ENCODE measurements at places on chromosomes 6 and 20. TPM values are rescaled to one million over a fixed set of nuclear protein-coding genes. Genes with fewer than 3 reads are reported as not detected.

DNA sequence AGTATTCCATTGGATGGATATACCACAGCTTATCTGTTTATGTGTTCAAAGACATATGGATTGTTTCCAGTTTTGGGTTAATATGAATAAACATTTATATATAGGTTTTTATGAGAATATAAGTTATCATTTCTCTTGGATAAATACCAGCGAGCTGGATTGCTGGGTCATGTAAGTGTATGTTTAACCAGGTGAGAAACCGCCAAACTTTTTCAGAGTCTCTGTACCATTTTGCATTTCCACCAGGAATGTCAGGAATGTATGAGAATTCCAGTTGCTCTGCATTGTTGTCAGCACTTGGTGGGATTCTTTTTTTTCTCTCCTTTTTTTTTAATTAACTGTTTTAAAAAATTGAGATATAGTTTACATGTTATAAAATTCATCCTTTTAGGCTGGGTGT lies 52.1 kb downstream of the PHF20 start:
- no peak for DNase-seq

DNA sequence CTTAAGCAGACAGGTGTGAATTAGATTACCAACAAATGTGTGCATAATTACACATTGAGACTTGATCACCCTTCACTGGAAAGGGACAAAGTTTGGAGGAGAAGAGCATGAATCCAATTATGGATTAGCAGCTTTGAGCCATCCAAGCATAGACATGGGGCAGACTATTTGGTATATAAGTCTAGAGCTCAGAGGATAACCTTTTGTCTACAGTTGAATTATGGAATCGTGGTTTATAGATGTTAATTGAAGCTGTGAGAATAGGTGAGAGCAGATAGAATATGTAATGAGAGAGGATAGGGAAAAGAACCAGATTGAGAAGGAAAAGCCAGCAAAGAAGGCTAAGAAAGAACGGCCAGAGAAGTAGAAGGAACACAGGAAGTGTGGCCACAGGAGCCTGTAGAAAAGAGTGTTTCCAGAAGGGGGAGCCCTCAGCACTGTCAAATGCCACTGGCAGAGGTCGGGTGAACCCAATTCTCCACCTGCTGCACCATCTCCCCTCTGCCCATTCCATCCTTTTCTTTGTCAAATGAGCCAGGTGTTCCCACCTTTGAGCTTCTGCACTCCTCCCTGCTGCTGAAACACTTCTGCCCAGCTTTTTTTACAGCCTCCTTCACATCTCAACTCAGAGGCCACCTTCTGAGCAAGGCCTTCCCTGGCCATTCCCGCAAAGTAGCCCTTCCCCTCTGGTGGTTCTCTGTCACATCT lies 7.3 kb downstream of the DNTTIP1 start:
- peak; percentile 79 for DNase-seq

- no peak for DNase-seq
Observed at GRCh38 chr20:32158943-32159660, 48.4 kb downstream of the PLAGL2 start.

DNA sequence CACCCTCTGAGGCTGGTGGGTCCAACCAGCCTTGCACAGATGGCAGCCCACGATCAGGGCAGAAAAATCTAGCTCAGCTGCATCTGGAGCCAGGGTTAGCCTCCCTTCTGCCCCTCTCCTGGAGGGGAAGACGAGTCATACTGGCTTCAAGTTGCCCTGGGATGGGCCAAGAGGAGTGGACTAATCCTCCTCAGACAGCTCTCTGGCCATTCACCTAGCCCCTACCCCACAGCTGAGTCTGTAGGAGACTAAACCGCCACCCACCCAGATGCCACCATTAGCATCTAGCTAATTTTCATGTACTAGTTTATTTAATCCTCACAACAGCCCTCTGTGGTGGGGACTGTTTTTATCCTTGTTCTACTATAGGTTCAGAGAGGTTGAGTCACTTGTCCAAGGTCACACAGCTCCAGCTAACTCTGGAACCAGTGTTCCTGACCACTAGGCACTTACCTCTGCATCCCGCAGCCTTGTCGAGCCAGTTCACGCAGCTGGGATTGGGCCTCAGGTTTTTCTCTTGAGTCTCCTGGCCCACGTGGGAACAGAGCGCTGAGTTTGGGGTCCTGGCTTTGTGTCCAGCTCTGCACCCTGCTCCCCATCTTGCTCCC lies 48.5 kb upstream of the CCDC167 start:
- DNase-seq = no peak

- DNase-seq = no peak
Observed at GRCh38 chr6:95501032-95501904, 76.1 kb upstream of the MANEA start.

Gene SNAP91
- total RNA-seq = not detected

Gene CDYL
- 68.7 TPM for total RNA-seq

DNA sequence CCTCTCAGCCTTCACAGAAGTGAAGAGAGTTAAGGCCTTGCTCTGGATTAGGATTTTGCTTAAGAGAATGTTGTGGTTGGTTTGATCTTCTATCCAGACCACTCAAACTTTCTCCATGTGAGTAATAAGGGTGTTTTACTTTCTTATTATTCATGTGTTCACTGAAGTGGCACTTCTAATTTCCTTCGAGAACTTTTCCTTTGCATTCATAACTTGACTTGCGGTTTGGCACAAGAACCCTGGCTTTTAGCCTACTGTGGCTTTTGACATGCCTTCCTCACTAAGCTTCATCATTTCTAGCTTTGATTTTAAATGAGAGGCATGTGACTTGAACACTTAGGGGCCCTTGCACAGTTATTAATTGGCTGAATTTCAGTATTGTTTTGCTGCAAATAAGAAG lies 166.1 kb upstream of the OPRM1 start:
- DNase-seq = no peak

Gene VNN1
- total RNA-seq = 0.10 TPM

- DNase-seq = peak; percentile 82
Observed at GRCh38 chr6:108002365-108003221, 44.6 kb upstream of the SEC63 start.

- DNase-seq = no peak
Observed at GRCh38 chr20:45366631-45367030, 3.7 kb downstream of the SYS1 start.

Gene C20orf204
- 3.0 TPM for total RNA-seq

- DNase-seq = peak; percentile 38
Observed at GRCh38 chr6:110999634-111000270, 17.9 kb downstream of the RPF2 start.

- no peak for DNase-seq
Observed at GRCh38 chr20:50948132-50948785, 10.1 kb downstream of the DPM1 start.

GRCh38 chr6:128394167-128394566 lies 126.2 kb downstream of the PTPRK start:
- DNase-seq = no peak

- no peak for DNase-seq
Observed at GRCh38 chr20:45017281-45017680, 51.0 kb downstream of the STK4 start.

DNA sequence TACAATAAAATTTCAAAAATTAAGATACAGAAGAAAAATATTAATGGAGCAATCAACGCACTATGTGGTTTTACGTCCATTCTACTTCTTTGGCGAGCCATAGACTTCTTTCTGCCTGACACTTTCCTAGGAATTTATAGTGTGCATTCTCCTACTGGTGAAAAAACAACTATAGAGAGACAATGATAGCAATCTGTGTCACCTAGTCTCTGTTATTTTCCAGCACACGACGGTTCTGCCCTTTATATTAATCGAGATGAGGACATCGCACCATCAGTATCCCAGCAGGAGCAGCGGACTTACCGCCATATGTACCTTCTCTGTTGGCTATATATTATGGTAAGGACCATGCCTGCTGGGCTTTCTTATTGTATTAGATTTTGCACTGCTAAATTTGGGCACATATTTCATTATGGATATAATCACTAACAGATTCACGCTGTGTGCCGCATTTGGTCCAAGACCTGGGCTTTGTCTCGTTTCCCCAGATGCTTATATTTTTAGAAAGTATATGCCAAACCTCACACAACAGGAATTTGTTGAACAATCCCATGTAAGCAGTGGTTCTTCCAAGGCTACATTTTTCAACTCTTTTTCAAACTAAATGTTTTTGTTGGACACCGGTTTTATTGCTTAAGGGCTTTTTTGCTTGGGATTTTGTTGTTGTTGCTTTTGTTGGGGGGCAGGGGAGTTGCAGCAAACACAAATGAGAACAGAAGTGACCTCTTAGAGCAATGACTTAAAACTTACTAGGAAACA lies 166.4 kb downstream of the ADAT2 start:
- no peak for DNase-seq

DNA sequence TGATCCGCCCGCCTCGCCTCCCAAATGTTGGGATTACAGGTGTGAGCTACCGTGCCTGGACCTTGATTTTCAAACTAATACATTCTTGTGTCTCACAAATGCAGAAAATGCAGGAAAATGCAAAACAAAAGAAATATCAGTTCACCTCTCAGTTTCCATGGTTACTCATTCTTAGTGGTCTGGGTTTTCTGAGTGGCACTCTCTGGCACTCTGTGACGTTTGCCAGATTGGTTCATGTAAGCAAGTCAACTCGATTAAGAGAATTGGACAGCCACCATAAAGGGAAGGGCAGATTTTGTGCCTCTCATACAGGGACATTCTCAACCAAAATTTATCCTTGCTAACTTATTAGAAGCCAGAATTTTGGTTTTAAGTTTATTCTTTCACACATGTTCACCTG lies 8.6 kb downstream of the CMTR1 start:
- no peak for DNase-seq
